Uterus (tissue), 4 donors: ENCODE measurements at places on chromosomes 5 and 9. TPM values are rescaled to one million over a fixed set of nuclear protein-coding genes. Genes with fewer than 3 reads are reported as not detected.

- DNase-seq: no peak
Observed at GRCh38 chr5:174221436-174221835, 175.9 kb downstream of the NSG2 start.

Gene BHMT
- not detected for total RNA-seq

DNA sequence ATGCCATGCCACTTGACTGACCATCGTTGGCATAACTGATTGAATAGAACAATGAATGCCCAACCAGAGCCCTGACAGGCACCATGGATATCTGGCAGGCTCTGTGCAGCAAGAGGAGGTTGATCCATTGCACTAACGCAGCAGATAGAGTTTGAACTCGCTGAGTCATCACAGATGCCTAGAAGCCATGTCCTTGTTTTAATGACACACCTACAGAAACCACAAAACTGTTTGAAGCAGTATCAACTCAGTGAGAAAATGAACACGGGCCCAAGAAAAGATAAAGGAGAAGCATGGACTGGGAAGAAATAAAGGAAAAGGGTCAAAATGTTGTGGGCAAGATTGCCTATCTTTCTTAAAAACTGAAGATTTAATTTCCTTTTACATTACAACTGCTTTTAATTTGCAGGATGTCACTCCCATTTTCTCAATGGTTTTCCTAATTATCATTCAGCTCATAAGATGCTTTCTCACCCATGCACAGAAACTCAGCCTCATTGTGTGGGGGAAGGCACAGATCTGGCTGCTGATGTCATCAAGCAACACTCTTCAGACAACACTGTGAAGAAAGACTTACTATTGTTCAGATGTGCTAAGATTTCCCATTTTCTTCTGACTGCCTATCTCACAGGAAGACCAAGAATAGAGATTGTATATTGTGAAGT lies 129.0 kb downstream of the PIK3R1 start:
- DNase-seq: no peak

Gene IL13
- total RNA-seq: not detected

Gene IGFBPL1
- not detected for total RNA-seq

GRCh38 chr9:129109952-129110739 lies 447 bp downstream of the CRAT start:
- peak; percentile 44 for DNase-seq

Gene PCDHB4
- total RNA-seq: 7.7 TPM
